ENCODE measurements at places on chromosomes 2 and 18.

- no peak for DNase-seq
Observed at GRCh38 chr18:11809895-11810294, 41.3 kb upstream of the CHMP1B start.

GRCh38 chr2:143083636-143084035 lies 45.6 kb upstream of the ARHGAP15 start:
- no peak for DNase-seq

DNA sequence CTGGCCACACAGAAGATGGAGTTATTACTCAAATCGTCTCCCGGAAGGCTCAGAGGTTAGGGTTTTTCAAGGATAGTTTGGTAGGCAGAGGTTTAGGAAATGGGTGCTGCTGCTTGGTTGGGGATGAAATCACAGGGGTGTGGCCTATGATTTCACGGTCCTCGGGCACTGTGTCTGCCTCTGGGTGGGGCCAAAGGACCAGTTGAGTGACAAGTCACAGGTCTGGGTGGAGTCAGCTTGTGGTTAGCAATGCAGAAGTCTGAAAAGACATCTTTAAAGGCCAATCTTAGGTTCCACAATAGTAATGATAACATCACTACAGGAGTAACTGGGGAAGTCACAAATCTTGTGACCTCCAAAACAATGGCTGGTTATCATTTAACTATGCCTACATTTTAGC lies 387.8 kb downstream of the ZNF521 start:
- no peak for DNase-seq

GRCh38 chr2:2836343-2837070 lies 505.4 kb upstream of the MYT1L start:
- no peak for DNase-seq

GRCh38 chr2:33765122-33765521 lies 166.0 kb upstream of the FAM98A start:
- peak; percentile 37 for DNase-seq

- DNase-seq = no peak
Observed at GRCh38 chr2:179240481-179241451, 23.9 kb downstream of the SESTD1 start.

DNA sequence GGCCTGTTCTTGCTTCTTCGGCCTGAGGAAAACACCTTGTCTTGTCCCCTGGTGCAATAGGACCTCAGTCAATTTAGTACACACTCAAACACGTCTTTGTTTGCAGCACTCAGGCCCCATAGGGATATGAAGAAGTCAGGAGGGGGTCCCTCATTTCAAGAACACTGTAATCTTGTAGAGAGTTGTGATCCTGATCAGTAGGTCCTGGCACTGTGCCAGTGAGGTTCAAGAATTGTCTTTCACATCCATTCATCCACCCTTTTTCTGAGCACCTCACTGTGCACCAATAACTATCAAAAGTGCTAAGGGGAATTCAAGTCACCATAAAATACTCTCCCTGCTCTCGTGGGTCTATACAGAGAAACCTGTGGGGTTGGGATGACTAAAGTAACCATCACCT lies 131.4 kb upstream of the LHCGR start:
- DNase-seq = no peak

DNA sequence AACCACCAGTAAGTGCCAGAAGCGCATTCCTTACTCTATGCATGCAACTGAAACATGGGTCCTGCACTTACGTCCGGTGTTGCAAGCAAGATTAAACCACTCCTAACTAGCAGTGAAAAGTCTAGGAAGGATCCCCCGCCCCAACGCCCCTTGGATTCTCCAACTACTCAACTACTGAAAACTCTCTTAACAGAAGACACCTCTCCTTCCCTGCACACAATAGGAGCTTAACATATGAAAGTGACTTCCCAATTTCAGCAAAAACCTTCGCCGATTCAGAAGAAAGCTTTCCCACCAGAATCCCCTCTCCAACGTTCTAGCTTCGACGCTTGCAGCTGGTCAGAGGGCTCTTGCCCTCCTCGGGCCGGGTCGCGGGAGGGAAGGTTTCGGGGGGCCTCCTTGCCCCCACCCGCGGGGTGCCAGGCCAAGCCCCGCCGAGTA lies 578 bp downstream of the IWS1 start:
- peak; percentile 50 for DNase-seq

GRCh38 chr2:165114346-165114939 lies 89.4 kb downstream of the SCN3A start:
- DNase-seq = peak; percentile 35

- DNase-seq = no peak
Observed at GRCh38 chr2:173696274-173696673, 268.9 kb downstream of the SP3 start.

DNA sequence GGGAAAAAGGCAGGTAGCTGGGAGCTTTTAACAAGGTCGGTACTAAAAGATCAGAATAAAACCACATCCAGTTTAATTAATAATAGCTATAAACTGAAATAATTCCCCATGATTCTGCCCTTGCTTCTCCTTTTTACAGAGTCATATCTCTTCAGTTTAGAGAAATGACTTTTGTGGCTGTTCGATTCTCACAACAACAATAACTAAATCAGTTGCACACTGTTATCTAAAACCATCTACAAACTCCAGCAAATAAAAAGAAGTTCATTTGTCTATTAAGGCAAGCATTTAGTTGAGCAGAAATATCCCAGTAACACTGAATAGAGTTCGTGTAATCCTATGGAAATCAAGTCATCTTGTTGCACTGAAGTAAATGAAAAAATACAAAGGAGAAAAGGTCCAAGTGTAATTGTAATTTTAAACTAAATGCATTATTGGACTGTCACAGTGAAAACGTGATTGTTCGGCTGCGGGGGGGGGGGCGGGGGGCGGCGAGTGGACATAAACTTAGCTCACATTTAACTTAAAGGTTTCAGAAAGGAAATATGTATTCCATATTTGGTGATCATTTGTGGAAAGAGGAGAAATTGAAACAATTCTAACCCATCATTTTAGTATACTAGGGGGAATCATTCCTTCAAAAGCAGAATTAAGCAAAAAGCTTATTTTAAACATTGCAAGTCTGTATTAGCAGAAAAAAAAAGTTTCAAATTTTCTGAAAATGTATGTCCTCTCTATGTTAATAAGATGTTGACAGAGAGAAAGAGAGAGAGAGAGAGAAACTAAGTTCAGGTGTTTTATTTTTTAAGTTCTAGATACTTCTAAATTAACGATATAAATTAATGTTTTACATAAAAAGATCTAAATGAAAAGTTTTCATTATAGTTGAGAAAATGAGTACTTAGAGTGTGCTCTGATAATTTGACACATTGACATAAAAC lies 144.5 kb downstream of the MEIS1 start:
- DNase-seq = no peak

DNA sequence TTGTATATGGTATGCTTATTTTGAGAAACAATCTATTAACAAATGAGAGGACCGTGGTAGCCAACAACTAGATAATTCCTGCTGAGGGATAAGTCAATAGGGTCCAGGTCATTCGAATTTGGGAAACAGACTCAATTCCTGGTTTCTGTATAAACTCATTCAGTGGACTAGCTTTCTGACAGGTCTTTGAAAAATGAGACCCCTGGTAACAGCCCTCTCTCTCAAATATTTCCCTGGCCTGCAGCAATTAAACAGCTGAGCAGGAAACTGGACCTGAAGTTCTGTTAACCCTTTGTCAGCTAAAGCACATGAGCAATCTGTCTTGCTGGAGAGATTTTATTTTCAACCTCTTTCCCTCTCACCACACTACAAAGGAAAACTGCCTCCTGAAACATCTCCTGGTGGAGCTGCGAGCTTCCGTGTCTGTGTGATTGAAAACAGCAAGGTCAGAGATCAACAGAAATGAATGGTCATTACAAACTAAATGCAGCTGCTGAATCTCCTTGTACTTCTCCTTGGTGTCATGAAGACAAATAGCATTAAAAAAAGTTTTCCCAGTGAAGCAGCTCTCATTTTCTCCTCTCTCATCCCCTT lies 70.3 kb upstream of the CCDC85A start:
- no peak for DNase-seq

GRCh38 chr18:5175378-5175777 lies 21.7 kb downstream of the AKAIN1 start:
- DNase-seq = no peak

DNA sequence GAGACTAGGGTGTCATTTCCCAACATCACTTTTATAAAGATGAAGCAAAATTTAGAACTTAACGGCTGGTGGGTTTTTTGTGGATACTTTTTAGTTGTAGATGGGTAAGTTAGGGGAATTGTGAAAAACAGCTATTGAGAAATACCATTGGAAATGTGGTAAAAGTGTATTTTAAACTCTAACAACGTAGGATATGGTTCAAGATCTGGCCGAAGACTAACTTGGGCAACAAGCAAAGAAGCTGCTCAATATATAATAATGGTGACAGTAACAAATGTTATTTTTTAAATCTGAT lies 1.6 kb downstream of the DNAH7 start:
- DNase-seq = no peak

GRCh38 chr2:69335311-69335710 lies 51.7 kb downstream of the GFPT1 start:
- DNase-seq = no peak

- no peak for DNase-seq
Observed at GRCh38 chr2:102788216-102788884, 26.5 kb downstream of the TMEM182 start.

DNA sequence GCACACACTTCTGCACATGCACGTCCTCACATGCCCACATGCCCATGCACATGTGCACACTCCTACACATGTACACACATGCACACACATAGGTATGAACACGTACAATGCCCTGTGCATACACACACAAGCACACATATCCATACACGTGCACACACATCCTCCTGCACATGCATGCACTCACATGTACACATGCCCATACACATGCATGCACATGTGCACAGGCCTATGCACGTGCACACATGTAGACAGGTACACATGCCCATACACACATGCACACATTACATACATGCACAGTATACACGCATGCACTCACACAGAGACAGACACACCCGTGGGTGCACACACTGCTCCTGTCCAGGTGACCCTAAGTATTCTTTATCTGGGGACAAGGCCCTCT lies 34.3 kb downstream of the GPC1 start:
- no peak for DNase-seq

GRCh38 chr2:7419814-7420311 lies 502.7 kb downstream of the RNF144A start:
- DNase-seq = no peak

GRCh38 chr2:38076710-38077430 lies 919 bp upstream of the CYP1B1 start:
- peak; percentile 93 for DNase-seq

GRCh38 chr2:218924757-218925156 lies 34.7 kb upstream of the CDK5R2 start:
- no peak for DNase-seq

GRCh38 chr2:55729136-55729685 lies 35.6 kb upstream of the PNPT1 start:
- no peak for DNase-seq

DNA sequence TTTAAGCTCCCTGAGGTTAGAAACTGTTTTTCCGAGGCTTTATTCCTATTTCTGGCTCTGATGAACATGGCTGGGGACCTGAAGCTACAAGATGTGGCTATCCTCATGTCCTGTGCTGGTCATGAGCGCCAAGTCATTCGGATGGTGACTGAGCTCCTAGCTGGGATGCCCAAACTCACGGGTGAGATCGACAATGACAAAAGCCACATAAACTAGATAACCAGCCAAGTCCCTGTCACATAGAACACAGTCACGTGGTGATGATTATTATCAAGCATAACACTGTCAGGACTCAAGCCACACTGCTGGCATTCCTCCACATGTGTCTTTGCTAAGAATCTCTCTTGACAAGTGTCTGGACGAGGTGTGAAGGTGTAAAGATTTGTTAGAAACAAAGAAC lies 274.9 kb downstream of the CLIP4 start:
- no peak for DNase-seq

DNA sequence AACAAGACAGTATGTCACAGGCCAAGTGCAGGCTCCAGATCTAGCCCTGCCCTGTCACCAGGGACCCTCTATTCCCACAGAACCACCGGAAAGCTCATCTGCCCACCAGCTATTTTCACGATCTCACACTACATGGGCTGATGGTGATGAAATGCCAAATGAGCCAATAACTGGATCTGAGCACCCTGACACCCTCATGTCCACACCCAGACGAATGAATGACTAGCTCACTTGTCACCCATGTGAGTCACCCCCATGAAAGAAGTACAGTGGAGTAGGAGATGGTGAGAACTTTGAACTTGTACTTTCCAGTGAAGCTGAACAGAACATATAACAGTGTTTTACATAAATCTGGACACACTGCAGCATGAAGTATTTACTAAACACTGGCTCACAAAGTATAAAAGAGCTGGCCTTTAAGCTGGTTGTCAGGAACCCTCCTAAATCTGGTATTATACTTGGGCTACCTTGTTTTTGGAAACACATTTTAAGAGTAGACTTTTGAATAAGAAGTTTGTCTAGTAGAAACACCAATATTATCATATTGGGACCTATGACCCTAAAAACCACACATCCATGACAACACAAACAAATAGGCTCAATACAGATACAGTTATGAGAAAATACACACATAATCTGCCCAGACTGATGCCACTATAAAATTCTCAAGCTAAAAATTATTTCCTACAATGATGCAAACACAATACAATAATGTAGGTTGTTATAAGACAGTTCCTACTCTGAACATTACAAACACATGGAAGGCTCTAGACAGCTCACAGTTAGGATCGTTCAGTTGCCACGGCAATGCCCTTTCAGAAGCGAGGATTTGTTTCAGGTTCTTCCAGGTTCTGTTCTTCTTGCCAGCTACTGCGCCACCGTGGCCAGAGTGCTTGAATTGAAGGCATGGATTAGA lies 19.0 kb downstream of the INO80C start:
- DNase-seq = peak; percentile 74

DNA sequence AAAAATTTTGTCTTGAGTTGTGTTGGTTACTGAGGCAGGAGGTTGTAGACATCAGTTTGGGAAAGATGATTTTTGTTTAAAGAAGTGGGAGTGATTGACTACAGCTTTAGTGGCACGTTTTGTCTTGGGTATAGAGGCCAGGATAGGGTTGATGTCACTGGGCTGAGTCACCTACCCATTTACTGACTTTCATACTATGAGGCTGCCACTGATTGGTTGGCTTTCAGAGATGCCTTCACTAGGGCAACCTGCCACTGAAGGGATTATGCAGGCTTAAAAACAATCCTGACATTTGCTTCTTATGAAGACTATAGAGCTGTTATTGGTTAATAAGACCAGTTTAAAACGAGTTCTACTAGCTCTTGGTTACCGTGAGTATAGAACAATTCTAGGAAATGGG lies 479.1 kb downstream of the SOX11 start:
- no peak for DNase-seq

GRCh38 chr2:235952714-235953113 lies 215.5 kb downstream of the GBX2 start:
- no peak for DNase-seq

- DNase-seq = peak; percentile 28
Observed at GRCh38 chr2:112181571-112182290, 43.5 kb downstream of the FBLN7 start.

DNA sequence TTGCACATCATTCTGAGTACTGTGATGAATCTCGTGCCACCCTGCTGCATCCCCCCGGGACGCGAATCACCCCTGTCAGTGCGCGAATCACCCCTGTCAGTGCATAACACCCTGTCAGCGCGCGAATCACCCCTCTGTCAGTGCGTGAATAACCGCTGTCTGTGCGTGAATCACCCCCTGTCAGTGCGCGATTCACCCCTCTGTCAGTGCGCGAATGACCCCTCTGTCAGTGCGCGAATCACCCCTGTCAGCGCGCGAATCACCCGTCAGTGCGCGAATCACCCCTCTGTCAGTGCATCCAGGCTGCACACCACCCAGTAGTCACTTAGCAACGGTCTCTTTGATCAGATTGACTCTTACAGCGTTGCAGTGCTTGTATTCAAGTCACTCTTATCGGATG lies 134.4 kb upstream of the TPO start:
- DNase-seq = no peak
